ENCODE measurements at places on chromosomes 3 and 15. TPM values are rescaled to one million over a fixed set of nuclear protein-coding genes. Genes with fewer than 3 reads are reported as not detected.

DNA sequence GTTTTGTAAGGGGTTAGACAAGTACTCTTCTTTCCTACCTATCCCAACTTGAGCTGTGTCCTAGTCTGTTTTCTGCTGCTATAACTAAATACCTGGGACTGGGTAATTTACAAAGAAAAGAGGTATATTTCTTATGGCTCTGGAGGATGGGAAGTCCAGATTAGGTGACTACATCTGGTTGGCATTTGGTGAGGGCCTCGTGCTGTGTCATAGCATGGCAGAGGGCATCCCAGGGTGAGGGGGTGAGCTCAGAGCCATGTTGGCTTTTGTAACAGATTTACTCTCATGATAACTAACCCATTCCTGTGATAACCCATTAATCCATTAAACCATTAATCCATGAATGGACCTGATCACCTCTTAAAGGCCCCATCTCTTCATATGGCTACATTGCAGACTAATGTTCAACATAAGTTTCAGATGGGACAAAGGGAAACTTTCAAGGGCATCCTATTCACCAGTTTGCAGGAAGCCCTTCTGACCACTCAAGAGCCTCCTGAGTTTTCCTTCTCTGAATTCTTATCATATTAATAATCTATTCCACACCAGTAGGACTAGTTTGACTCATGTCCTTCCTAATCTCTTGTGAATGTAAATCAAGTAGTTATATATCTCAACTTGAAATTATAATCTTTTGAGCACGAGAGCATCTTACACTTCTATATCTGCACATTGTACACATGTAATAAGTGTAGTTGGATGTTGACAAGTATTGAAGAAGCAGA lies 185.7 kb upstream of the ZPLD1 start:
- DNase-seq, result no peak

GRCh38 chr15:32715276-32715675 lies 2.5 kb upstream of the GREM1 start:
- DNase-seq, result no peak

DNA sequence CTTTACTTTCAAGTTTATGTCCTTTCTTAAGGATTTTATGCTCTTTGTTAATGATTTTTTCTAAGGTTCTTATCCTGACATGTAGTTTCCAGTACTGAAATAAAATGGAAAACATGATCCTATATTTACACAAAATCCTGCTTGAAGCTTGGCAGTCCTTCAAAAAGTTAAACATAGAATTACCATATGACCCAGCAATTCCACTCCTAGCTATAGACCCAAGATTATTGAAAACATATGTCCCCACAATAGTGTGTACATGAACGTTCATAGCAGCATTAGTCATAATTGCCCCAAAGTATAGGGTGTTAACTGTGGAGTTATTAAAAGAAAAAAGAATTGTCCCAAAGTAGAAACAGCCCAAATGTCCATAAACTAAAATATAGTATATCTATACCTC lies 33.2 kb downstream of the ITGB5 start:
- no peak for DNase-seq

GRCh38 chr3:67421912-67422311 lies 232.5 kb downstream of the SUCLG2 start:
- DNase-seq, result no peak

- DNase-seq, result no peak
These were observed 3.7 kb downstream of the ANO10 start for GRCh38 chr3:43618142-43618541.

- no peak for DNase-seq
These were observed 2.7 kb downstream of the ARHGEF26 start for GRCh38 chr3:154123906-154124305.

DNA sequence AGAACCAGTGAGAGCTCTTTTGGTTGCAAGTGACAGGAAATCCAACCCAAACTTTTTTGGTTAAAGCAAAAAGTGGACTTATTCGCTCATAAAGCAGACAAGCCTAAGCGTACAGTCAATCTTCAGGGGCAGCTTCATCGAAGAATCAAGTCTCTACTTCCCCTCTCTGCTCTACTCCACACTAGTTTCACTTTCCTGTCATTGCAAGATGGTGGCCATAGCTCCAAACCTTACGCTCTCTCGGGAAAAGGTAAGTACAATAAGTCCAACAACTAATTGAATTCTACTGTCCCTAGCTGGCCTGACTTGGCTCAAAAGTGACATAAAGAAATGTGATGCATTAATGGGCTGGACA lies 24.9 kb upstream of the ZNF710 start:
- no peak for DNase-seq

DNA sequence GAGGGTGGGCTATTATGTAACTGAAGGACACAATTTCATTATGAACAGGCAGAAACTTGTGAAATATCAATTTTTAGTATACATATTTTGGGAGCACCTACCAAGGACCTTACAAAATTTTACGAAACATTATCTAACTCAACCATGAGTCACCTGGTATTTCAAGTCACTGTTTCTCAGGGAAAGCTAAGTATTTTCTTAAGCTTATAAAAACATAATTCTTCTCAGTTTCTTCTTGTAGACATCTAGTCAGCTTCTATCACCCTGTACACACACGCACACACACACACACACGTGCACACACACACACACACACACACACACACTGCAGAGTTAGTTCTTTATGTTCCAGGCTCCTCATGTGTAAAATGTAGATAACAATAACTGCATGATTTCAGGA lies 658.3 kb downstream of the TUSC7 start:
- no peak for DNase-seq

- DNase-seq, result no peak
These were observed 176.2 kb downstream of the LPP start for GRCh38 chr3:188330138-188330537.

GRCh38 chr3:123668906-123669305 lies 84.1 kb upstream of the HACD2 start:
- no peak for DNase-seq

GRCh38 chr3:21435871-21436270 lies 315.1 kb downstream of the ZNF385D start:
- no peak for DNase-seq

- DNase-seq, result no peak
These were observed 48.9 kb downstream of the DLG1 start for GRCh38 chr3:197249542-197249941.

- no peak for DNase-seq
These were observed 1.2 kb downstream of the SIDT1 start for GRCh38 chr3:113533534-113533892.

DNA sequence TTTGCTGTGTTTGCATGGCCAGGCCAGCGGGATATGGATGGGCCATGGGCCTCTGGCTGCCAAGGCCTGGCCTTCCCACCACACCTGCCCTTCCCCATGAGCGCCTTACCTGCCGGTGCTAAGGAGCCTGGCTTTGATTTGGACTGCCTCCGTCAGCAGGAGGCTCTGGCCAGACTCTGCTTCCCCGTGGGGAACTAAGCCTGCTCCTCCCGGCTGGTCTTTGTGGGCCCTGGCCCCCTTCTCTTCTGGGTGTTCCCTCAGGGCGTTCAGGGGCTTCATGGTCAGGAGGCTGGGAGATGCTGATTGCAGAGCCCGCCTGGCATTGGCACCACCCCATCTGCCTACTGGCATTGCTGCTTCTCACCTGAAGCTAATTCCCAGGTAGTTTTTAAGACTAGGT lies 45.2 kb downstream of the SMAD6 start:
- DNase-seq, result no peak

- no peak for DNase-seq
These were observed 144.4 kb upstream of the NR2F2 start for GRCh38 chr15:96186105-96186504.

DNA sequence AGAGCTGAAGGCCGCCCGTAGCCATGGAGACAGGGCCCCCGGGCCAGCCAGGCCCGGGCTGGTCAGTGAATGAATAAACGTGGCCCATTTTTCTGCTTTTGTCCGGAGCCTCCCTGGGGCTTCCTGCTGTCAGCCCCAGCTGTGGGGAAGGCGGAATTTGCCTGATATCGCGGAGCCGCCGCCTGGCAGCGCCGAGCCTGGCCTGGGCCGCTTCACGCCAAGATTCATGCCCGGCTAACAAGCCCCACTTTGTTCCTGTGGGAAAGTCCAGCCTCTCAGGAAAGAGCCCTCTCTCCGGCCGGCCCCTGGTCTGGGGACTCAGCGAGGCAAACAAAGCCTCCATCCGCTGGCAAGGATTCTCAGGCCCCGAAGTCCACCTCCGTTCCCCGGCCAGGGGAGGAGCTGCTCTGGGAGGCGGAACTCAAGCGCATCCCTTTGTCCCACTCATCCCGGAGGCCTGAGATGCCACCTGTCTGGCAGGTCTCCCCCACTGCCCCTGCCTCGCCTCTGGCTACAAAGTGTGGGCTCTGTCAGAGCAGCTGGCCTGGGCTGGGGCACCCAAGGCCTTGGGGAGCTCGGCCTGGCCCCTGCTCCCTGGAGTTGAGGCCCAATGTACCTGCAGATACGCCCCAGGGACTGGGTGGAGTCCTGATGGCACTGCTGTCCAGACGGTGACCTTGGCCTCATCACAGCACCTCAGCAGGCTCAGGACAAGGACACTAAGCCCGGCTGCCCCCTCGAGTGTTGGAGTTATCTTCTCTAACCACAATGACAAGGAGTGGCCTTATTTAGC lies 51.6 kb upstream of the SLC6A11 start:
- DNase-seq, result no peak

GRCh38 chr3:23219552-23219951 lies 16.4 kb downstream of the UBE2E2 start:
- DNase-seq, result no peak

DNA sequence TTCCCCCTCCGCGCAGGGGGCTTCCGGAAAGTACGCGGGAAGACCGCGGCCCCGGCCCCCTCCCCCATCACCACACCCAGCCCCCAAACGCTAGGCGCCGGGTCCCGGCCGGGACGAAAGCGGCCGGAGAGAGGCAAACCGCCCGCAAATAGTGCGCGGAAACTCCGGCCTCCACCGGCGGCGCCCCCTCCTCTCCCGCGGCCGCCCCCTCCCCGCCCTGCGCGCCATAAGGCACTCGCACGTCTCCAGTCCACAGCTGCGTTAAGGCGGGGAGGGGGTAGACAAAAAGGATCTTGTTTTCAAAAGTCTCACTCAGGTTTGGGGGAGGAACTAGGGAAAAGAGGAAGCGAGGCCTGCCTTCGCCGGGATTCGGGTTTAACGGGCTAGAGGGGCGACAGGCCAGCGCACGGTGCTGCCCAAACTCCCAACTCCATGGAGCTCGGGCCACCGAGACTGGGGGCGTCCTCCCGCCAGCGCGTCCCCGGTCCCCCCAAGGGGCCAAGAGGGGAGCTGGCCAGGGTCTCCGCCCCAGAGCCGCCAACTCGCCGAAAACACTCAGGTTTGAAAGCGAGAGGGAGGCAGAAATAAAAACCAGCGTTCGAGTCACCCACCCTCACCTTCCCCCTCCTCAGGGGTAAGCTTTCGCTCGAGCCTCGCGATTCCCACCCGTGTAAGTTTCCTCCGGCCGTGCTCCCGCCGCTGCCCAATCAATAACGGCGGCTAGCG lies 1.8 kb downstream of the ANP32A start:
- DNase-seq, result peak; percentile 56

GRCh38 chr3:4476496-4476895 lies 9.4 kb upstream of the SUMF1 start:
- no peak for DNase-seq

DNA sequence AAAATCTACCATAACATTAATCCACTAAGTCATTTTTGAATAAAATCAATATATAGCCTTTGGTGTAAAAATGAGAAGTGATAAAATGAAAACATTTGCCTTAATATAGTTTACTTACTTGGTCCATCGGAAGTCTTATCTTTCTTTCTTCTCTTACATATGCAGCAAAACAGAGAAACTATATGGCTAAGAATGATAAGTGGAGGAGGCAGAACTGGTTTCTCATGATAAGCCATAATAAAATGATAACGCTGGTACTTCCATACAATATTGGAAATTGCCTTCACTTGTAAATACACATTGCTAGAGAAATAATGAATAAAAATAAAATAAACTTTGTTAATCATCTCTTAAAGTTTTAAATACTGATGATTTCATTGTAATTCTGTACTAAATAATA lies 47.8 kb upstream of the USP50 start:
- no peak for DNase-seq

DNA sequence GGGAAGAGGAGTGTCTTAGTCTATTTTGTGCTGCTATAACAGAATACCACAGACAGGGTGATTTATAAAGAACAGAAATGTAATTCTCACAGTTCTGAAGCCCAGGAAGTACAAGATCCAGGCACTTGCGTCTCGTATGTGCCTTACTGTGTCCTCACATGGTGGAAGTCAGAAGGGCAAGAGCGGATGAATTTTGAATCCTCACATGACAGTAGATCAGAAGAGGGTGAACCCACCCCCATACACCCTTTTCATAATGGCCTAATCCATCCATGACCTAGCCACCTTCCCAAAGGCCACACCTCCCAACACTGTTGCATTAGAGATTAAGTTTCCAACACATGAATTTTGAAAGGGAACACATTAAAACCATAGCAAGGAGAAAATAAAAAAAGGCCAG lies 18.7 kb upstream of the ANXA2 start:
- DNase-seq, result no peak

DNA sequence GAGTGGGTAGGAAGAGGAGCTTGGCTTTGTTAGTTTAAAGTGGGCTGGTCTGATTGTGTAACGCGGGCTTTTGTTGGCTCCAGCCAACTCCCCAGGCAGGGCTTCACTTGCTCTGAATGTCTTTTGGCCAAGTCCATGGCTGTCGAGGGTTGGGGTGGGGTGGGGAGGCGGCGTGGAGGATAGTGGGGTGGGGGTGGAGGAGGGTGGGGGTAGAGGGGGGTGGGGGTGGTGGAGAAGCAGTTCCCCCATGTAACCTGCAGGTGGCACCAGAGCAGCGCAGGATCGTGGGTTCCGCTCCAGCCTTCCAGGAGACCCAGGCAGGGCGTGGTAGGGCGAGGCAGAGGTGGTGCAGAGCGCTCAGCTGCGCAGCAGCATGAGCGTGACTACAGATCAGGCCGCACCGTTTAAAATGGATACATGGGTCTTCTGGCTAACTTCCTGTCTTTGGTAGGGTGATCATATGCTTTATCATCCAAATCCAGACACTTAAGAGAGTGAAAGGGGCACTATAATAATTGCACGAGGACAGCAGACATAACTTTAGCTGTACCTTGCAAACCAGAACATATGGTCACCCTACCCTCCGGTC lies 28.3 kb downstream of the GOLGA6A start:
- DNase-seq, result peak; percentile 82

- no peak for DNase-seq
These were observed 963 bp downstream of the GRAMD1C start for GRCh38 chr3:113839551-113839950.

GRCh38 chr15:70025413-70026296 lies 72.1 kb downstream of the TLE3 start:
- DNase-seq, result no peak

GRCh38 chr15:67063689-67064606 lies 1.5 kb upstream of the SMAD3 start:
- peak; percentile 69 for DNase-seq

The TMOD2 gene
- 3.3 TPM for total RNA-seq

The LTF gene
- total RNA-seq, result 0.14 TPM

The KBTBD12 gene
- 0.22 TPM for total RNA-seq

The SLC6A1 gene
- 0.72 TPM for total RNA-seq

The GPR27 gene
- total RNA-seq, result 14.7 TPM

The DCLK3 gene
- total RNA-seq, result 0.55 TPM

The GABRB3 gene
- 168 TPM for total RNA-seq

The PPARG gene
- total RNA-seq, result 0.30 TPM
